NCI-H460 (cell line): ENCODE measurements at places on chromosomes 6 and 20. TPM values are rescaled to one million over a fixed set of nuclear protein-coding genes. Genes with fewer than 3 reads are reported as not detected.

DNA sequence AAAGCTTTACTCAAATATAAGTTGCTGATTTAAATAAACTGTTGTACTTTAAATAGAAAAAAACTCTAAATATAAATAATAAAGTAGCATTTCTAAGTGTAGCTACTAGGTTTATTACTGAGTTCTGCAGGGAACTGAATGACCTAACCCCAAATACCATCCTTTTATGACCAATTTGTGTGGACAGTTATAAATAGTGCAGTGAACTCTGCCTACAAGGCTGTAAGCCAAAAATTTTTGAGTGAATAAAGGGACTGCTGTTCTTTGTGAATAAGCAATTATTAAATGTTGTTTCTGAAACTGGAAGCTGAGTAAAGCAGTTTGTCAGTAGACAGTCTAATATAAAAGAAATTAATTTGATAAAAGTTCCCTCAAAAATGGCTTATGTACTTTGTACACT lies 90.8 kb upstream of the ELOVL5 start:
- no peak for DNase-seq

- peak; percentile 16 for DNase-seq
Observed at GRCh38 chr6:150599199-150600009, at the start of gene PLEKHG1. Gene PLEKHG1 (plus strand): TSS chr6:150599885. CDS start chr6:150733682, 133,797 bp downstream.

DEFB125 gene
- not detected in 2 replicates for total RNA-seq

GRCh38 chr6:98797217-98797994 lies 37.0 kb upstream of the POU3F2 start:
- no peak for DNase-seq

GRCh38 chr6:121890307-121890910 lies 455.0 kb downstream of the GJA1 start:
- DNase-seq: no peak

DNA sequence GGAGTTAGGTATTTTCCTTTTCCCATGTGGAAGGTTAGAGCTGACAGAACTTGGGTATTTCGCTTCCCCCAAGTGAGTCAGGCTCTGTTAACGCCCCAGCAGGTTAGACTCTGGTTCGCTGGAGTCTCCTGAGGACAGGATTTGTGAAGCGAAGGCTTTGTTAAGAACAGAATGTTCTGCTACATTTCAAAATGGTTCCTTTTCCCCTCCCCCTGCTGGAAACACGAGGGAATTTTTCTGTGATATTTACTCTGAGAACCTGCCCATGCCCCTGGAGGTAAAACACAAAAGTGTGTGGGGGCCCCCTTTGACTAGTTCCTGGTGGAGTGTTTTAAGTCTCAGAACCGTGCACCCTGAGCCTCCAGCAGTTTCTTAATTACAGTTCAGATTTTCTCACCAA lies 731.4 kb upstream of the CITED2 start:
- DNase-seq: peak; percentile 4

DNA sequence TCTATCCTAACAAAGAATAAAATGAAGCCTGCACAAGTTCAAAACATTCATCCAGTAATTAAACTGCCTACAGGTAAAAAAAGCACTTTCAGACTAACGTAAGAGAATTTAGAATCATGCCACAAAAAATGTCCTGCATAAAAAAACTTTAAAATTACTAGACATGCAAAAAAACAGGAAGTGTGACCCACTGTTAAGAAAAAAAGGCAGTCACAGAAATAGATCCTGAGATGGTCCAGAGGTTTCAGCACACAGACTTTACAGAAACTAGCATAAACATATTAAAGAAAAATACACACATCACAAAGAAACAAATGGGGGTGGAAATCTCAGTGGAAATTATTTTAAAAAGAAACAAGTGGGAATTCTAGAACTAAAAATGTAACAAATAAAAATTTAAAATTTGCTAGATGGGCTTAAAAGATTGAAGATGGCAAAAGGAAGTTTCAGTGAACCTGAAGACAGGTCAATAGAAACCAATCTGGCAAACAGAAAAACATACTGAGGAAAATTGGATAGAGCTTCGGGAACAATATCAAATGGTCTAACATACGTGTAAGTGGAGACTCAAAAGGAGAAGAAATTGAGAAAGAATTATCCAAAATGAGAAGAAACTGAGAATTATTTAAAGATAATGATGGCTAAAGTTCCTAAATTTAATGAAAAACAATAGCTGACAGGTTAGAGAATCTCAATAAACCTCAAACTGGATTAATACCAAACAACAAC lies 3.4 kb upstream of the ZNF133 start:
- DNase-seq: no peak

GRCh38 chr20:62782149-62782892 lies 14.0 kb upstream of the MRGBP start:
- no peak for DNase-seq

KCTD20 gene
- total RNA-seq: 67.0 and 68.7 TPM in 2 replicates

PFDN4 gene
- 149 and 173 TPM in 2 replicates for total RNA-seq

DNA sequence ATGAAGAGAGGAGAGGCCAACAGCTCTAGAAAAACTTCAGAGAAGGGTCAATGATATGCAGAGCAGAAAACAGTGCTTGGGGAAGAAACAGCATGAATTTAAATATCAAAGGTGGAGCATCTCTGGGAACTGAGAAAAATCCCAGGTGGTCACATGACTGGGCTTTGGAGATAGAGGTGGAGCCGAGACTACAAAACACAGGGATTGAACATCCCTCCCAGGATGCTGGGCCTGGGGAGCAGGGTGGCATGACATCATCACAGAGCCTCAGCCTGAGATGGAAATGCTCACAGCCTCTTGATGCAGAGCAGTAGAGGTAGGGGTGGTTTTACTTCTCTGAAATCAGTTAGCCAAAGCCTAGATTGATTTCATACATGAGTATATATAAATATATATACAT lies 529.5 kb downstream of the PRKN start:
- DNase-seq: no peak

DNA sequence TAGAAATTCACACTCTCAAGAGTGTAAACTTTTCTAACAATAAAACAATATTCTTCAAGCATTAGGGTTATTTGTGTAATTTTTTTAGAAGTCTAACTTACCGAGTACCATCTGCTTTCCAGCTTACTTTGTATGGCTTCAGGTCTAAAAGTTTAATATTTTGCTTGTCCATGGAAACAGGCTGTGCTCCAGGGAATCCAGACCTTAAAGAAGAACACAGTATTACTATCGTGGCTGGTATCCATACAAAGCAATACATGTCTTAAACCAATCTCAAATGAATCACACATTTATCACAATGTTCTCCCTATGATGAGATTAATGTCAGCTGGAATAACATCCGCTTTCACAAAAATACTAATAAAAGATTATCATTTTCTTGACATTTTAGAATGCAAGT lies 73.0 kb downstream of the RNGTT start:
- no peak for DNase-seq

PCNA gene
- 145 and 157 TPM in 2 replicates for total RNA-seq

GRCh38 chr6:135498185-135498841 lies 773 bp upstream of the AHI1 start:
- peak; percentile 56 for DNase-seq

GRCh38 chr6:124694139-124694705 lies 268.0 kb upstream of the RNF217 start:
- no peak for DNase-seq

GRCh38 chr6:52560462-52560861 lies 16.4 kb downstream of the TRAM2 start:
- DNase-seq: no peak

DNA sequence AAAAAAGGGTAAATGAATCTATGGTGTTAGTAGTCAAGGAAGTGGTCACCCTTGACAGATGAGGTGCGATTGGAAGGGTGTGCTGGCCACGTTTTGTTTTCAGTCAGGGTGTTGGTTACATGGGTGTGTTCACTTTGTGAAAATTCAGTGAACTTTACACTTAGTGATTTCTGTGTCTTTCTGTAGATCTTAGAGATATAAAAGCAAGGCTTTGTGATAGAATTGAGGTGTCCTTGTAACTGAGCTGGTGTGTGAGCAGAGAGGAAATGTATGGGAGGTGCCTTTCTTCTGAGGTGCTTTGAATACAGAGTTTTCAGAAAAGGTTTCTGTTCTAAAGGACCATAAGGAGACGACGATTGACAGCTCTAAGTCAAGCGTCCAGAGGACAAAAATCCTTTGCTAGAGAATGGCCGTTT lies 90.5 kb downstream of the SAMD3 start:
- no peak for DNase-seq

SMIM8 gene
- 6.4 and 8.0 TPM in 2 replicates for total RNA-seq

- DNase-seq: no peak
Observed at GRCh38 chr6:42001506-42001905, 48.8 kb upstream of the TAF8 start.

DNA sequence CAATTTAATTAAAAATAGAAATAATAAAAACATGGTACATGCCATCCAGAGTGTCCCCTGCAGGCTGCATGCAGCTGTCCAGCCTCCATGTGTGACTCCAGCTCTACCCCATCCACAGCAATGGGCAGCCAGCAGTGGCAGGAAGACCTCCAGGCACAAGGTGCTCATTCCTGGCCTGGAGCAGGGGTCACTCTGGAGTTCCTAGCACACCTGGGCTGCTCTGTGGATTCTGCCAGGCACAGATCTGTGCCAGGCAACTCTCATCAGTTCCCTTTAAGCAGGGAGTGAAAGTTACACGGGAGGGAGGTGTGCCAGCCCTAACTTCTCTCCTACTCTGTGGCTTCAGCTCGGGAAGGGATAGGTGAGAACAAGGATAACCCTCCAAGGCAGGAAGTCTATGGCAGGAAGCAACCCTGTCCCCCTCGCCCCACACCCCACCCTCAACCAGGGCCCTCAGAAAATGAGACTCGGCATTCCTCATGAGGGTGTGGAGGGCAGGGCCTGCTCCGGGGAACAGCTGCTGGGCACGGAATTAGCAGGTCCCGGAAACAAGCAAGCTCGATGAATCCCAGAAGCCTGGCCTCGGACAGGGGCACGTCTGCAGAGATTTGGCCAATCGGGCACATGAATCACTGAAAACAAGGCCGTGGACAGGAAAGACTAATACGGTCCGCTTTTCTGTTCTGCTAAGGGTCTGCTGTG lies 10.0 kb downstream of the JPH2 start:
- DNase-seq: peak; percentile 48

AARS2 gene
- total RNA-seq: 7.8 and 8.5 TPM in 2 replicates

DNA sequence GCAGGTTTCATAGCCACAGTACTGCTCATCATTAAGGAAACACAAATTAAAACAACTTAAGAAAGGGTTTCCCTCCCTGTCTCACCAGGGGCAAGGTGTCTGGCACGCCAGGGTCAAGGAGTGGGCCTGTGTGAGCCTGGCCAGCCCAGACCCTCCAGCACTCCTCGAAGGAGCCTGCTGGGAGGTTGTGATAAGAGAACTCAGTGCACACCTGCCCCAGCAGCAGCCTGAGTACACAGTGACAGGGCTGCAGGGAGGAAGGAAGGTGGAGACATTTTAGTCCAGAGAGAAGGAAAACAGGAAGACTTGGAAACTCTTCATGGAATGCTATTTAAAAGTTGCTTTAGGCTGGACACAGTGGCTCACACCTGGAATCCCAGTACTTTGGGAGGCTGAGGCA lies 14.1 kb downstream of the NINL start:
- no peak for DNase-seq

DNA sequence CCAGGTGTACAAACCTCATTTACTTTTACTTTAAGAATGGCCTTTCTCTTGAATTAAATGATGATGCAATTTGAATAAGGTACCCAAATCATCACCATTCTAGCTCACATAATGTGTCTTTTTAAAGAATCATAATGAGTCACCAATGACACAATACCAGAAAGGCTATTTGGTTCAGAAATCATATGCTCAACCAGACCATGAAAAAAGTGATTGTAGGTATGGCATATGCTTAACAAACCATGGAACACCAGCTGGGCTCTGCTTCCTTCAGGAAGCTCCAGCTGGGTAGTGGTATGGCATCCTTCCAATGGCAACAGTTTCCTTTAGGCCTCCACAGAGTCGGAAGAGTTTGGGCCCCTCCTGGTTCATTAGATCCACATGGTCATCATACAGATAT lies 128.2 kb downstream of the FRK start:
- DNase-seq: no peak

RAET1E gene
- total RNA-seq: 9.7 and 9.9 TPM in 2 replicates

ULBP1 gene
- total RNA-seq: 7.2 and 7.7 TPM in 2 replicates

DNA sequence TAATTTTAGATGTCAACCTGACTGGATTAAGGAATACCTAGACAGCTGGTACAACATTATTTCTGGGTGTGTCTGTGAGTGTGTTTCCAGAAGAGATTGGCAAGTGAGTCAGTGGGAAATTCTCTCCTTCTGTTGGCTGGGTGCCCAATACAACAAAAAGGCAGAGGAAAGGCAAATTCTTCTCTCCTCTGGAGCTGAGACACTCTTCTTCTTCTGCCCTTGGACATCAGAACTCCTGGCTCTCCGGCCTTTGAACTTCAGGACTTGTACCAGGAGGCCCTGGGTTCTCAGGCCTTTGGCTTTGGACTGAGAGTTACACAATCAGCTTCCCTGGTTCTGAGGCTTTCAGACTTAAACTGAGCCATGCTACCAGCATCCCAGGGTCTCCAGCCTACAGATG lies 7.8 kb upstream of the BTN3A1 start:
- DNase-seq: peak; percentile 69

DNA sequence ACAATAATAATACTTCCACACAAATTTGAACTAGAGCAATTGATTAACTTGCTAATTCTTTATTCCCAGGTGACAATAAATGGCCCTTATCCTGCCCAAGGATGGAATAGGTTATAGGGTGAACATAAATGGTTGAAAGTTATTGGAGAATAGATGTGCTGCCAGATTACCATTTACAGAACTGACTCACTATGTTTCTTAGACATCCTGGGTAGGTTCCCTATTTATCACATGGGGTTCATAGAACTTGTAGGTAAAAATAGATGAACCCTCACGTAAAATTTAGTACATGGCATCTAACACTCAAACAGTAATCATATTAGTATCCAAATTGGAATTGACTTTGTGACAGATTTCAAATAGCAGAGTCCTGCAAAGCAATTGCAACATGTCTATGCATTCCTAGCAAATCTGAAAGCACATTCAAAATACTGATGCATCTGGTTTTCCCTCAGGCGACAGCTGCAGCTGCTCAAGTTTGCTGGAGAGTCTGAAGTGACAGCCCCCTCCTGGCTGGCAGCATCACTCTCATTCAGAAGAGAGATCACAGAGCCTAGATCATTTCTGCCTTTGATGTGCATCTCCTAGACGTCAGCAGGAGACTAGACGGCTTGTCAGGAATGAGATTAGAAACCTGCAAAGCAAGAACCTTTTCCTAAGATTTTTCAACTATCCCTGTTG lies 80.2 kb upstream of the RNF217 start:
- no peak for DNase-seq

F13A1 gene
- 0.02 and 0.09 TPM in 2 replicates for total RNA-seq

DNA sequence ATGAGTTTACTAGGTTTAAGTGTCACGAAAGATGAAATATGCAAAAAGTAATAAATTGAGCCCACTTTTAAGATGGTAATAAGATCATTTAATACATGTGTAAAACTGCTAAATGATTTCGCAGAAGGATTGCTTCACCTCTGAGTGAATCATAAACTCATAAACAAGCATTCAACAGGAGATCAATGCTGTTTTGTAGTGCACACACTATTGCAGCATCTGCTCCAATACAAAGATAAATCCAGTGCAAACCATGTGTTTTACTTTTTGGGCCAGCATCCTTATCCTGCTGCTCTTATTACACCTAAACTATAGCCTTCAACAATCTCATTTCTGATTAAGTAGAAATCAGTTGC lies 400.1 kb downstream of the NKAIN2 start:
- no peak for DNase-seq

SALL4 gene
- 1.6 and 2.3 TPM in 2 replicates for total RNA-seq
